Activated naive CD4-positive, alpha-beta T cell treated with anti-CD3 and anti-CD28 coated beads, Interleukin-2, amount 50 U/mL, for 72 hours (primary cell): ENCODE measurements at places on chromosomes 12 and 14. TPM values are rescaled to one million over a fixed set of nuclear protein-coding genes. Genes with fewer than 3 reads are reported as not detected.

DNA sequence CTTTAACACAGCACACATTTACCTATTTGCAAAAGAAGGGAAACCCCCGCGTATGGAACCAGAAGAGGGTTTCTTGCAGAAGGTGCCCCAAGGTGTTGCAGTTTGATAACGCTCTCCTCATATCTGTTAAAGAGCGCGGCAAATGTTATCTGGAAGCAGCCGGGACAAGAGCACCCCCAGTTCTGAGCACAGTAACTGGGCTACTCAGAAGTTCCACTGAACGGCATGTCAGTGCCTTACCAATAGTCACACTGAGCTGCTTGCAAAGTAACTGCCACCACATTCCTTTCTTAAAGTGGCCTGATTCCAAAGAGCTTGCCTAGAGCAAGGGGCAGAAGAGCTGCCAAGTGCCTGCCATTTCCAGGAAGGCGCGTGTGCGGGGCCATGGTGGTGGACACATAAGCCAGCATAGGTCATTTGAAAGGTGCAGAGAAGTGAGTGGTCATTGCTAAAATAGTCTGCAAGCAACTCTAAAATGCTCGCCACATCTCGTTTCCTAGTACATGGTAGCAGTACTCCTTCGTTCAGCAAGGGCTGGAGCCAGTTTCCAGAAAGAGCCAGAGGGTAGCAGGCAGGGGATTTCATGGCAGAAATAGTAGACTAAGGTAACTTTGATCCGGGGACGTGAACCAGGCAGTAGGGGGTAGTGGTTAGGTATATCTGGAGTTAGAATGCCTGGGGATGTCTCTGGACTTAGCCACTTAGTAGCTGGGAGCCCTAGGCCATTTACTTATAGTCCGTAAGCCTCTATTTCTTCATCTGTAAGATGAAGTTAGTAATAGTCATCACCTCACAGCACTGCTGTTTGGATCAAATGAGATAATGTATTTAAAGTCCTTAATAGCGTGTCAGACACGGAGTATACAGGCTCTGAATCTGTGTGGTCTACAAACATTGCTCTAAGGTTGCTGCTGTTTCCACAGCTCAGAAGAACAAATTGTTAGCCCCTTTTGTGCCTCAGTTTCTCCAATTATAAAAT lies 37.6 kb downstream of the SPTB start:
- no peak for DNase-seq

DNA sequence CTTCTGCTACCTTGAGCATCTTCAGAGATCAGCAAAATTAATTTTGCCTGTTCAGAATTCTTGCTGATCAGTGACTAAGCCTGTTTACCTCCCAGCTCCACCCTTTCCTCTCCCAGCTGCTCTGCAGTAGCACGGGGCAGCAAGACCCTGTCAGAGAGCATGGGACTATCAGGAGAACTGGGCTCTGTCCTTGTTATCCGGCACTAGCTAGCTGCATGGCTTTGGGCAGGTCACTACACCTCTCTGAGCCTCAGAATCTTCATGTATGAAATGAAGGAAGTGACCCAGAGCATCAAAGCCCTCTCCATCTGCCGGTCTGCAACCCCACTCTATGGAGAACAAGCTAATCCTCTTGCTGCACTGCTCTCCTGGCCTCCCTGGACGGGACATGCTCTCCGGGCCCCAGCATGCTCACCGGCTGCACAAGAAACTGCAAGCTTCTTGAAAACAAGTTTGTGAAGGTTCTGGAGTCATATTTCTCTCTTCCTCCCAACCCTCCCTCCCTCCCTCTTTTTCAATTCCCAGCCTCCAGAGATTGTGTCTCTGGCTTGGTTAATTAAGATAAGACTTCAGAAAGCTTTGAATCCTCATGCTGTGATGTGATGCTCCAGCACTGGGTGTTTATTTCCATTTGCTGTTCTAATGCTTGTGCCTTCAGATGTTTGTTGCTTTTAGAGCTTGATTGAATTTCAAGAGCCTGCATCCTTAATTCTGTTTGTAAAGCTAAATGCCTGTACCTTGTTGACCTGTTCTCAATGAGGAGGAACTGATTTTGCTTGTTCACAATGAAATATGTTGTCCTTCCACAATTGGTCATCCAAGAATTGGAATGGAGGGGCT lies 101.1 kb downstream of the CRACR2A start:
- no peak for DNase-seq

DNA sequence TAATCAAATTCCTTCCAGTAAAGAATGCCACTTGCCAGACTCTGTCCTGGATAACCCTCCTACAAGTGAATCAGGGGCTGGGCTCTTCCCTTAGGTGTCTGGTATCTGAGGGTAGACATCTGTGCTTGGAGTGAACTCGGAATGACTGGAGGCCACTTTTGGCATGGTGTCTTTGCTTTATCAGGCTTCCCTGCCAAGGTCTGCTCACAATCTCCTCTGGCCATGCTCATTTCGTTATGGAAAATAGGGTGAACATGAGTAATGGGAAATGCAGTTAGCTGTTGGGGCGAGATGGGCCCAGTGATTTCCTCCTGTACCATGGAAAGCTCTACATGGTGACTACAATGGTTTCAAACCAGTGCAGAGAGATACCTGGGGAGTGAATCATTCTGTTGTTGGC lies 212.9 kb downstream of the NRXN3 start:
- DNase-seq = no peak

DNA sequence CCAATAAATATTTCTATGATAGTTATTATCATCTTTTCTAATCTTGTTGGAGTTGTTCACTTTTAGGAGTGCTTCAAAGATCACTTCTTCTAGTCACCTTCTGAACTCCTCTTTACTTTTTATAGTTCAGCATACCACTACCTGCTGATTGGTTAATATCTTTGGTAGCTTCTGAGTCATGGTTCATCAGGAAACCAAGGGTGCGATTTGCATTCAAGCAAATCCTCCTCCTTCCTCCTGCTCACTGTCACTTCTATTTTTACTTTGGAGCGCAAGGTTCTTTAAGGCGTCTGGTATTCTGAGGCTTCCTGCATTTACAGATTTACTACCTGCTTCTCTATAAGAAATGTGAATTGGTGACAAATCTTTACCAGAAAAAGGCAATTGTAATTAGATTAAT lies 24.0 kb downstream of the SYT1 start:
- DNase-seq = no peak

- no peak for DNase-seq
These were observed at the start of gene OR4K5 for GRCh38 chr14:19920021-19920657. OR4K5 (plus strand) TSS chr14:19920607; CDS start chr14:19920607, 0 bp downstream.

DNA sequence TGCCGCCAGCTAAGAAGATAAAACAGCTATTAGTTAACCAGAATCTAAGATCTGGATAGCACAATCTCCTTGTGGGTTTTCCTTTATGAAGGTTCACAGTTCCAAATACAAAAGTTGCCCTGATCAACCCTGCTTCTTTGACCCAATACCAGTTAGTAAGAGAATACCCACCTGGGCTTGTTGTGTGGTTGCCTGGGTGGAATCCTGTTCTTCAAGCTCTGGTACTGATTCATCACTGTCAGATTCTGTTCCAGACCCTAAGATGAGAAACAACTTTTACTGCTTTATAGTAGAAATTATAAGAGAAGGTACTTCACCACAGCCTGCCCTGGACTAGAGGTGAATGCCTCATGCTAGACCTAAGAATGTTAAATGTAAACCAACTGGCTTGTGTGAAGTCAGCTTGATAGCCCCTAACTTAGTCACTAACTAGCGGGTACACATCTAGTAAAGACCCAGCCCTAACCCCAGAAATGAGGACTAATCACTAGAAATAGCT lies 10.6 kb downstream of the NACA start:
- no peak for DNase-seq

- no peak for DNase-seq
These were observed 638.3 kb upstream of the TBX3 start for GRCh38 chr12:115322275-115322674.

- no peak for DNase-seq
These were observed 179.9 kb upstream of the EEA1 start for GRCh38 chr12:93108985-93109384.

KRT75 gene
- not detected for total RNA-seq

CEBPE gene
- 0.41 TPM for total RNA-seq

DNA sequence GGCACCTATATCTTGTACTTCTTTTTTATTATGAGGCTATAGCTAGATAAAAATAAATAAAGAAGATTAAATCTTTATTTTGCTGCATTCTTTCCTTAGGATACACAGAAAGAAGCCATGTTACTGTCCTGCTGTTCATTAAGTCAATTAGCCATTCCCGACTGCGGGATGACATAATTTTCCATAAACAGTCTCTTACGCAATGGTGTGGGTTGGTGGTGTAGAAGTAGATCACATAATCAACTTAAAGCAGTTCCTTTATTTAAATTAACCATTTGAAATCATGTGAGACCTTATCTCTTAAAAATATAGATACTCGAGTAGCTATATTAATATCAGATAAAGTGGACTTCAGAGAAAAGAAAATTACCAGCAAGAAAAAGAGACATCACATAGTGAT lies 40.2 kb downstream of the TAOK3 start:
- no peak for DNase-seq

DNA sequence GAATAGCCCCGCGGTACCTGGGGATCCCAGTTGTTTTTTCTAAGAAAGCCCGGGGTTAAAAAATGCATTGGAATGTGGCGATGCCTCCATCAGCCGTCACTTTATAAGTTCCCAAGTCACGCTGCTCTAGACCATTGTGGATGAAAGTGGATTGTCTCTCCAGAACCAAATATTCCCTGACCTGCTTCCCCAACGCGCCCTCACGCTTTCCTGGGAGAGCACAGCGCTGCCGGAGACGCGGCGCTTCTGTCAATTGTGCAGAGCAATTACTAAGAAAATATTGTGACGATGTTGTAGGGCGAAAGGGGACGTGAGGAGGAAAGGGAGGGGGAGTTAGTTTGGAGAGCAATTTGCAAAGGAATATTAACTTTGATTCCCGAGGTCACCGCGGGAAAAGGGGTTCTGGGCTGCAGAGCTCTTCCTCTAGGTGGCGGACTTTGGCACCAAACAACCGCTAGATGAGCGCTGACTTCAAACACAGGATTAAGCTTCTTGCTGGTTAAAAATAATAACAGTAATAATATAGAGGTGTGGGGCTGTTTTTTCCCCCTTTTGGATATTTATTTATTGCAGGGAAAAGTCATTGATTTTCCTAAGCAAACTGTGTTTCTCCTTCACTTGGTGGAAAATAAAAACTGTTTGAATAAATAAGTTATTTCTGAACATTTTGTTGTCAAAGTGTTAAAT lies 9.6 kb upstream of the FOXG1 start:
- no peak for DNase-seq

DNA sequence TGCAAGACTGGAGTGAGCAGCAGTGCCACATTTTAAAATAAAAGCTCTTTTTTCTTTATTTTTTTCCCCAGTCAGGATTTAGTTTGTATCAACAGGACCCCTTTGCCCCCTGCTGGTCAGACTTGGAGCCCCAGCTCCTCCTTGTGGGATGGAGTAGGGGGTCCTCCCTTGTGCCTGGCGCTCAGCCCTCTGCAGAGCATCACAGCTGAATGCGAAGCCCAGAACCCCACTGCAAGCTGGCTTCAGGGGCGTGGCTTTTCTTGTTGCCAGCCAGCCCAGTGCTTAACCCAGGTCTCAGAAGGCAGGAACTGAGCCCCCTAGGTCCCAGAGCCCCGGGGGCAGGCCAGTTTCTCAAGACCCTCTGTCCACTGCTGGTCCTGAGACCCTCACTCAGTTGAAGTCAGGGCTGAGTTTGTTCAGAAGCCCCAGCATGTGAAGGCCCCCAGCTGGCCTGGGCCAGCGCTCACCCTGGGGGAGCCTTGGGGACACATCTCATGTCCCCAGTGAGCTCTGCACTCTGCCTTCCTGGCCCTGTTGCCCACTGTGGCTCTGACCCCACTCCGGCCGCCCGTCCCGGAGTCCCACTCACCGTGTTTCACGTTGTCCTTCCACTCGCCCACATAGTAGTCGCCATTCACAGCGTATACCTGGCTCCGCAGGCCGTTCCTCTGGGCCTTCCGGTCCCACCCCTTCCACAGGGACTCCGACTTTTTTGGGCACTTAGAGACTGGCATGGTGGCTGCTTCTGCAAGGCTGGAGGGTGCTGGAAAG lies 519 bp downstream of the MORN3 start:
- no peak for DNase-seq

DNA sequence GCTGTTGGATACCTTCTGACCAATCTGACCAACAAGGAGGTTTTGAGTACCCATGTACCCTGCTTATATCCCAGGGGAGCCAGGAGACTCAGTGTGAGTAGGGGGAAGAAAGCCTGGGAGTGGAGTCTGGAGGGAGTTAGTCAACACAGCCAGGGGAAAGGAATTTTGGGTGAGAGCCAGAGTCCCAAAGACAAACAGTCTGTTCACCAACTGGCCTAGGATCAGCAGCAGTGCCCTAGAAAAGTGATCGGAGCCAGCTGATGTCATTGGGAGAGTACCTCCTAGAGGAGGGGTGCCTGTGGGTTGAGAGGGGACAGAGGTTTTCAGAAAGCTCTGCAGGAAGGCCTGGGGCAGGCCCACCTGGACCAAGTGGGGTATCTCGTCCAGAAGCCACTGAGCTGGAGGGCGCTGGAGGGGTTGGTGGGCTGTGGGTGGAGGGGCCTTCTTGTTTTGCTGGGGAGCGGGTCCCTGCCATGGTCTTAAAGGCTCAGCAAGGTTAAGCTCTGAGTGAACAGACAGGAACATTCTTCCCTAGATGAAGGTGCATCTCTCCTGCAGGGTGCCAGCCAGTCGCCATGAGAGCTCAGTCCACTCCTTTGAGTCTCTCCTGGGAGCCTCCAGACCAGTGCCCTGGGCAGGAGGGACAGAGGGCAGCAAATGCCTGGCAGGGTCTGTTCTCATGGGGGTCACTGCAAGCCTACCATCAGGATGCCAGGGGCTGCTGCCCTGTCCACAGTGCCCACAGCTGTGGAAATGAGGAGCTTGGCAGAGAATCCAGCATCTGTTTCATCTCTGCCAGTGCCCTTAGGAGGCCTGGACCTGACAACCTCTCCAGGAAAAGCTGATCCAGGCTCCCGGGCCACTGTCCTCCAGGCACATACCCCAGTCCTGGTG lies 63.6 kb downstream of the CHGA start:
- no peak for DNase-seq

SDSL gene
- 2.9 TPM for total RNA-seq

KRT86 gene
- 0.37 TPM for total RNA-seq

DNA sequence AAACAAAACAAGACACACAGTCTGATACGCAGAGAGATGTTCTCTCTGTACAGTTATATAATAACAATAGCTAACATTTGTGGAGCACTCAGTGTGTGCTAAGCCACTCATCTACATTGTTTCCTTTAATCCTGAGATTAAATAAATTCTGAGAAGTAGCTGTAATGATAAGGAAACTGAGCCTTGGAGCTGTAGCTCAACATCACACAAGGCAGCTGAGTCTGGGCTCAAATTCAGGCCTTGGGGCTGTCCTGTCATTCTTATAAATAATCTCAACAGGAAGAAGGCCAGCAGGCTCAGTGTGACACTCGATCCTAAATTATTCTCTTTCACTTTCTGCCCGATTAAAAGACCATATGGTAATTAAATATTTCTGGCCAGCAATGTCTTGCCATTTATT lies 24.5 kb downstream of the CDKN1B start:
- no peak for DNase-seq

GRCh38 chr12:57766464-57767304 lies at the start of gene CYP27B1:
CYP27B1 (minus strand) TSS chr12:57767078; CDS start chr12:57767041, 37 bp downstream.
- no peak for DNase-seq

PZP gene
- not detected for total RNA-seq

AQP2 gene
- total RNA-seq = not detected
